ENCODE measurements at places on chromosomes 4 and X.

DNA sequence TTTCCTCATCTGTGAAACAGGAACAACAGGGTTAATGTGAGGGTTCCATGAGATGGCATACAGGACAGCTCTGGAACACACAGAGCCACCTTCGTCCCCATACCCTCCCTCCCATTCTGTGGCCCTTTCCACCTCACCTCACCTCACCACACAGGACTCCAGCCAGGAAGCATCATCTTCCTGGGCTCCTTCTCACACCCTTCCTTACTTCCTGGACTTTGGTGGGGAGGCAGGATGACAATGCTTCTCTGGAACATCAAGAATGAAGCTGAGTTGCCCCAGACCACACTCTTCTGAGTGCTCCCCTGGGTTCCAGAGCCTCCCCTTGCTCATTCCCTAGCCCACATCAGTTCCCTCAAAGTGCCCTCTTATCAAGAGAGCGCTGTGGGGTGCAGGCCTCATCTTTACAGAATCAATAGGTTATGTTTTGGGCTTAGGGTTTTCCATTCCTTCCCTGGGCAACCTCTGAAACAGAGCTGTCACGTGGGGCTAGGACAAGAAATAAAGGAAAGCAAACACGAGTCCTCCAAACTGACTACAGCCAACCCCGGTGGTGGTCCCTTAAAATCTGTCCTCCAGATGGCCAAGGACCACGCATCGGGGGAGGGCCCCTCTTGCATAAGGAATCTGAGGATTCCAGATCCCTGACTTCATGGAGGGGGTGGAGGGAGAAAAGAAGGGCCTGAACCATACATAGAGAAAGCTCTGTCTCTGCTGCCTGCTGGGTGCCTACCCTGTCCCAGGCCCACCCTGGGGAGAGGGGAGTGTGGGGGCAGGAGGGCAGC, 74.4 kb upstream of the ATP6AP2 start:
- DNase-seq, result no peak

GRCh38 chr4:108094131-108094530, 74.6 kb downstream of the LEF1 start:
- no peak for DNase-seq

- no peak for DNase-seq
These were observed 213.3 kb upstream of the MAB21L2 start for GRCh38 chr4:150368667-150369066.

GRCh38 chr4:54679813-54680212, 22.1 kb downstream of the KIT start:
- no peak for DNase-seq

GRCh38 chr4:132955146-132955545, 193.9 kb upstream of the PCDH10 start:
- no peak for DNase-seq

GRCh38 chrX:136953867-136954787, 73.6 kb upstream of the RBMX start:
- DNase-seq, result peak; percentile 80

Data from adipocyte (in vitro differentiated cells).